ENCODE measurements at places on chromosomes 7 and 10.

DNA sequence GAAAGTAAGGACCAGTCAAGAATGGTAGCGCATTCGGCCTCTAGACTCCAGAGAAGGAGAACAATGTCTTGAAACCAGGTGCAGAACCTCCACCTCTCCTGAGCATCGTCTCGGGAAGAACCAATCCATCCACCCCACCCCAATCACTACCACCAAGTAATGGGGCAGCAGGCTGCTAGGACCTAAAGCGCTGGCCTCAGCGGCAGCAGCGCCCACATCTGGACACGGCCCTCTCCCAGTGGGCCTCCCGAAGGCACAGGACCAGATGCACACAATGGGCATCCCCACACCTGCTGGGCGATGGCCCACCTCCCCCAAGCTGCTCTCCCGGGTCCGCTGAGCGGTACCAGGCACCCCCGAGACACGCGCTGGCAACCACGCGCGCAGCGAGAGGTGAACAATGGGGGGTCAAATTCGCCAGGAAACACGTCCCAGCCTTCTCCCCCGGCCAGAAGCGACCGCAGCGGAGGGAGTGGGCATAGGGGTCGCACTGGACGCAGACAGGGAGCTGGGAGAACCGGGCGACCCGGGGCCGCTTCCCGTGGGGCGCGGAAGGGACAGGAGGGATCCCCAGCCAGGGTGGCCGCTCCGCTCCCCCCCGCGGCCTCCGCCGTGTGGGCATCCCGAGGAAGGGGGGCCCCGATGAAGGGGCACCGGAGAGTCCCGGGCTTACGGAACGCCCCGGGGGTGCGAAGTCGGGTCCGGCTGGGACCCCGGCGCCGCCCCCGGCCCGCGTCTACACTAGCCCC, 506 bp downstream of the CTTNBP2 start:
- no peak for DNase-seq

DNA sequence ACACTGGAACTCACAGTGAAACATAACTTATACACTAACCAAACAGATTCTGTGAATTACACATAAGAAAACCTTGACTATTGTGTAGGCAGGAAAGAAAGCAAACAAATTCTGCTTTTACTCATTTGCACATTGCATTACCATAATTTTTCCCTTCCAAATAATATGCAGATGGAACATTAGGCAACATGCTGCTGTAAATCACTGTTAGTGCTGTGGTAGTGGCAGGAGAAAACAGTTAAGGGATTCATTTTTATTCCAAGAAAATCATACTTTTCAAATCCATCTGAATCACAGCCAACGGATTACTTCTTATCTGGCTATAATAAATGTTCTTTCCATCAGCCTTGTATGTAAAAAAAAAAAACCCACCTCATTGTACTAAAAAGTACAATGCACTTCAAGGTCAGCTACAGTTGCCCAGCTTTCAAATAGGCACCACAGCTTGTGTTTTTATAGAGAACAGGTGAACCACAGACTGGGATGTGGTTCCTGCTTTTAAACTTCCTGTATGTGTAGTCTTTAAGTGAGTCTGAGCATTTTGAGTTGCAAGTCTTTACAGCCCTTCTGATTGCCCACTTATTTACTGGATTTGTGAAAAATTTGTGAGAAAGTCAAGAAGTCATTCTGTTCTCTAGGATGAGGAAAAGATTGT, 590.0 kb upstream of the SEMA3D start:
- no peak for DNase-seq

- no peak for DNase-seq
These were observed 8.2 kb downstream of the LFNG start for GRCh38 chr7:2527505-2528467.

DNA sequence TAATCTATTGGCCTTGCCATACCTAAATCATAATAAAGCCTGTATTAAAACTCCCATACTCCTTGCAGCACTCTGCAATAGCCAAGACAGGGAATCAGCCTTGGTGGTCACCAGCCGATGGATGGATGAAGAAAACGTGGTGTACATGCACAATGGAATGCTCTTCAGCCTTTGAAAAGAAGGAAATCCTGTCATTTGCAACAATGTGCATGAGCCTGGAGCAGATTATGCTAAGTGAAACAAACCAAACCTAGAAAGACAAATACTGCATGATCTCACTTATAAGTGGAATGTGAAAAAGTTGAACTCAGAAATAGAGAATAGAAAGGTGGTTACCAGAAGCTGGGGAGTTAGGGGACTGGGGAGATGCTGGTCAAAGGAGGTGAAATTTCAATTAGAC, 218.5 kb downstream of the GRID1 start:
- DNase-seq = no peak

GRCh38 chr7:66741710-66742049, 1.1 kb downstream of the RABGEF1 start:
- no peak for DNase-seq

DNA sequence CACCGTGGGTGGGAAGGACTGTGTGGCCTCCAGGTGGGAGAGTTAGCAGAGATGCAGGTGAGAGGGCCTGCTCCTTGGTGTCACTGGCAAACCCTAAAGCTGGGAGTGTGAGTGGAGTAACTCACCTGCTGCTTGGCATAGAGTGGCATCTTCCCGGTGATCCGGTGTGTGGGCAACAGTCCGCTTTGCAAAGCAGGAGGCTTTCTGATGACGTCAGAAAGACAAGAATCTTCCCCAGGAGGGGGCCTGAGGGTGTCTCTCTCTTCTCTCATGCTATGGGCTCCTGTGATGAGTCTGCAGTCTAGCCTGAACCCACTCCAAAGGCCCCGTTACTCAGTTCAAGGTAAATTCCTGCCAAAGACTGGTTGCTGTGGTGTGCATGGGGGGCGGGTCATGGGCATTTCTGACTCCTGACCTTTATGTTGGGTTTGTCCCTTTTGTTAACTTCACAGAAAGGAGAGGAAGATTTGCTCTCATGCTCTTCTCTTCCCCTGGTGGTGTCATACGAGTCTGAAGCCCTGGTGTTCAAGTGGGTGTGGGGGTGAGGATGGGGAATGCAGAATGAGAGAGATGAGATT, 187.9 kb downstream of the GATA3 start:
- no peak for DNase-seq

- no peak for DNase-seq
These were observed 92.6 kb downstream of the DGKI start for GRCh38 chr7:137753948-137754851.

GRCh38 chr7:131943211-131943610, 386.8 kb upstream of the PODXL start:
- no peak for DNase-seq

DNA sequence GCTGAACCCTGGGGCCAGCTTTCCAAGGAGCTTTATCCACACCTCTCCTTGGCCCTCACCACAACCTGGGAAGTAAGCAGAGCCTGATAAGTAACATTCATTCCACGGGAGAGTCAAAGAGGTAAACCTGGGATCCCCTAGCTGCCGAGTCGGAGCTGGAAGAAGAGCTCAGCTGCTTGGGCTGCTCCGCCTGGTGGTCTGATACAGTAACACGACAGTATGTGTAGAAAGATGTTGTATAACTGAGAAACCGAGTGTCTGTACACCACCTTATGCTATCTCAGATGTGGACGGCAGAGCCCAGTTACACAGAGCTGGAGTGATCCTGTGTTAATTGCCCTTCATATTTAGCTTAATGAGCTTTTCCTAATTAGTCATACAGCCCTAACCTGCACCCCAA, 151.3 kb upstream of the KMT2E start:
- DNase-seq = no peak

DNA sequence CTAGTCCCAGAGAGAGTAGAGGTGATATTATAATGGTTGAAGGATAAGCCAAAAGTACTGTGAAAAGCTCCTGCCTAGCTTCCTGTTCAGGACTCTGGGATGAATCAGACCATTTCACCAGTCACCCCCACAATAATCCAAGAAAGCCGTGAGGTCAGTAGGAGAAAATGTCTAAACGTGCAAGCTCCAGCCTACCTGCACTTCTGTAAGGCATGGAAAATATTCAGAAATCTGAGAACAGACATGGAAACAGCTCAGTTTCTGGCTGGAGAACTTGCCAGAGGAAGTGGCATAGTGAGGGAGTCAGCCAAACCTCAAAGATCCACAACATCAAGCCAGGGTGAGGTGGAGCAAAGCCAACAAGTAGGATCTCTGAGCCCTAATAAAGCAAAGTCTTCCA, 58.2 kb downstream of the ELAPOR2 start:
- no peak for DNase-seq

GRCh38 chr7:143510854-143511592, 33.4 kb downstream of the TAS2R41 start:
- no peak for DNase-seq

- no peak for DNase-seq
These were observed 125.5 kb downstream of the LRRC4 start for GRCh38 chr7:127905491-127906330.

DNA sequence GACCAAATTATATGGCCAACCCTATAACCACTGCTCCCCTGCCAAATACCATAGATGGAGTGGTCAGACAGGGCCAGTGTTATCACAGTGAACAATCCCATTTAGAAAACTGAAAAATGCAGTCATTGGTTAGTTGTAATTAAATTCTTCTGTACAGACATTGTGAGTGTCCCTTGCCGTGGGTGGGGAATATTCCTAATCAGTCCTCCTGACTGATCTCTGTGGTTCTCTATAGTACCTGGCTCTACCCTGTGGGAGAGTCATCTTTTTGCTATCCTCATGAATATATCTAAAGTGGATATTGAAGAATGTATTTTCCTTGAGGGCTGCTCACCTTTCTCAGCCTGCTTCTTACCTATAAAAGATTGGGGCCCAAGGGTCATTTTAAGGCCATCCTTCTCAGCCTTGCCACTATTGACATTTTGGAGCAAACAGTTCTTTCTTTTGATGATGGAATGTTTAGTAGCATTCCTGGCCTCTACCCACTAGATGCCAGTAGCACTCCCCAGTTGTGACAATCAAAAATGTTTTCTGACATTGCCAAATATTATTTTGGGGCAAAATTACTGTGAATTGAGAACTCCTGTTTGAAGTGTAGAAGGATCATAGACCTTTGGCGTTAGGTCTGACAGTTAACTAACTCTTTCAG, 110.2 kb downstream of the MAPK8 start:
- no peak for DNase-seq

DNA sequence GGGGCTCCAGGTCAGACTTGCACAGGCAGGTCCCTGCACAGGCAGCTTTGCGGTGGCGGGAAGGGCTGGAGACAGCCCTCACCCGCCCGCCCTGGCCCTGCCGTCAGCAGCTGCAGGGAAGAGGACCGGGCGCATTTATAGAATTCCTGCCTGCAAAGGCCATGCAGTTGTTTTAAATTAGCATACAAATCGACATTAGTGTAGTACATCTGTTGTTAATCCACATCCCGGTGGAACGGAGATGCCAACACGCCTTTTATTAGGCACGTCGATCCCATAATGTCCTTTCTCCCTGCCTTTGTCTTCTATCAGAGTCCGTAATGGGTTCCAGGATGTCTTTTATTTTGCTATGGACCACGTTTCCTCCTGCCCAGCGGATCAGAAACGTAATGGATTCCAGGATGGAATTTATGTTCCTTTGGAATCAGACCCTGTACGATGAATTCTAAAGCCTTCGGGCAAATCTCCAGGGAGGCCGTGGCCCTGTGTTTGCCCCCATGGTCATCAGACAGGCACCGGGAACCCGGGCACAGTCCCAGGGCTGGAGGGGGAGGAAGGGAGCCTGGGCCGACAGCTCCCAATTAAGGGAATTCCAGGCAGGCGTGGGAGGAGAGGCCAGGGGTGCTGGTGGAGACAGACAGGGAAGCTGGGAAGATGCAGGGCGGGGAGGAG, 123.9 kb downstream of the COL26A1 start:
- no peak for DNase-seq

DNA sequence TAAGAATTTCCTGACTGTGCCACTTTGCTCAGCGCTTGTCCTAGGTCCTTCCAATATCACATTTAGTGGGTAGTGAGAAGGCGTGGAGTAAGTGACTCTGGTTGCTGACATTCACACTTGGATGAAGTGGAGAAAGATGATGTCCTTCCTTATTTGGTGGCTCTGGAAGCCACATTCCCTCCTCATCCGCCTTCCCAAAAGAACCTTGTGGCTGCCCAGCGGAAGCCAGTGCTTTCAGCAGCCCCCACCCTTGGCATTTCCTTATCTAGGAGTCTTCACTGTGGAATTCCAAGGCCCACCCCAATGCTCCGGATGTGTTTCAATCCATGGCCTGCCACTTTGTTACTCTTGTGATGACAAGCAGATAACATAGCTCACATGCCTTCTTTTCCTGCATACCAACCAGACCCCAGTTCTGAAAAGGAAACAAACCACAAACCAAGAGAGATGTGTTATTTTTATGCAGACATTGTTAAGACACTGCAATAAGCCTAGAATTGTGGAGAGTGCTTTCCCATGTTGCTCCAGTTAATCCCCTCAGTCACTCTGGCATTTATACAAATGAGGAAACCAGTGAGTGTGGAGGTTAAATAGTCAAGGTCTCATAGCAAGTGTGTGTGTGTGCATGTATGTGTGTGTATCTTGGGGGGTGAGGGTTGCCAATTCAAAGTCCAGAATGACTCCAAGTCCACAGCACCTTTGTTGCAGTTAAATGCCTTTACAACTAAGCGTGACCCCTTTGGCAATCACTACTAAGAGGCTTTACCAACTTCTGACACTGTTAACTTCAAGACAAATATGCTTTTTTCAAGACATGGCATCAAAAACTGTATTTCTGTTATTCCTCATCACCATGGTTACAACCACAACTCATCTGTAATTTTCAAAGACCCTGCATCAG, 10.3 kb upstream of the ANKRD1 start:
- DNase-seq = no peak

GRCh38 chr7:141872931-141873330, 31.6 kb upstream of the PRSS37 start:
- DNase-seq = no peak

GRCh38 chr10:83541046-83541445, 598.3 kb upstream of the GHITM start:
- DNase-seq = no peak

GRCh38 chr10:70055550-70055949, 2.9 kb downstream of the MACROH2A2 start:
- no peak for DNase-seq

DNA sequence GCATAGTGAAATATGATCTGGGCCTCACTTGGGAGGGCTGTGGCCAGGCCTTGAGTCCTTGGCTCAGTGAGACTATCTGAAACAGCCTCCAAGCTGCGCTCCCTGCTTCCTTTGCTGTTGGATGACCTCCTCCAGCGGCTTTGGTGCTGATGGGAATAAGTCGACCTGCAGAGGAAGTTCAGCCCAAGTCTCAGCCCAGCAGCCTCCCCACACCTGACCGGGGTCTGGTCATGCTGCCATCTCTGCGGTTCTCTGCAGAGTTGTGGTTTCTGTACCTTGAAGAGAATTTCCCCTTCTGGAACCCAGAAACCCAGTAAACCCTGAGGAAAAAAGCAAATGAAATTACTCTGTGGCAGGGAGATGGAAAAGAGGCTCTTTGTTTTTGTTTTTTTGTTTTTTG, 4.6 kb upstream of the RBAK start:
- DNase-seq = no peak

DNA sequence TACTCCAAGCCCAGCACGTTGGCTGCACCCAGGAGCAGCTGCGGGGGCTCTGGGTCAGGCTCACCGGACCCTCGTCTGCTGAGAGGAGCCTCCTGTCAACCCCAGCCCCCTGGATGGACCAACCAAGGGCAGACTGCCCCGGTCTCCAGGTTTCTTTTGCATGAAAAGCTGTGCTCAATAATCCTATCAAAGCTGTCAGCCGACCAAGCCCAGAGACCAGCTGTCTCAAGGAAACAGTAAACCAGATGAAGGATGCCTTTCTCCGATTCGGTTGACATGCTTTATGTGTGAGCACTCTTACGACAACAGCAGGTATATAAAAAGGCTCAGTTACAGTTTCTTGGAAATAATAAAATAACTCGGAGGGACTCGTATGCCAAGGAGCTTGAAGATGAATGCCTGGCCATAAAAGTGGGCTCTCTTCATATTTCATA, 71.6 kb upstream of the BAIAP2L1 start:
- no peak for DNase-seq

- no peak for DNase-seq
These were observed 255.8 kb downstream of the ABCA13 start for GRCh38 chr7:48426966-48427555.
